Stimulated activated CD4-positive, alpha-beta T cell treated with anti-CD3 and anti-CD28 coated beads, TNF-alpha, amount 100 ng/mL, for 1 hour (primary cell): ENCODE measurements at places on chromosomes 16 and 17.

- DNase-seq = no peak
Observed at GRCh38 chr16:85522842-85523601, 90.1 kb upstream of the GSE1 start.

- DNase-seq = peak; percentile 82
Observed at GRCh38 chr17:48908047-48908843, at the start of gene UBE2Z. UBE2Z (plus strand) TSS chr17:48908407; CDS start chr17:48908504, 97 bp downstream.

DNA sequence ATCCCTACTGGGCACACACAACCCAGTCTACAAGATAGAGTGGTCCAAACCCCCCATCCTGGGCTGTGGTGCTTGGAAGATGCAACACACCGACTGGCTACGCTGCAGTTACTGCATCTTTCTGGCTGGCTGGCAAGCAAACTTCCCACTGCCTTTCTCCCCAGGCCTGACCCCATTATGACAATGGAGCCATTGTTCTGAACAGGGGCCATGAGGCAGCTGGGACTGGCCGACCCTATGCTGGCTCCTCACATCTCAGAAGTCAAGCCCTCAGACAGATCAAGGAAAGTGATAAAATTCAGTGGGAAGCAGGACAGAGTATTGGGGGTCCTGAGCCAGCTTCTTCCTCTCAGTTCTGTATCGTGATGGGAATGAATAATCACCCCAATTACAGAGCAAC is 364.1 kb upstream of the ASIC2 start:
- no peak for DNase-seq

DNA sequence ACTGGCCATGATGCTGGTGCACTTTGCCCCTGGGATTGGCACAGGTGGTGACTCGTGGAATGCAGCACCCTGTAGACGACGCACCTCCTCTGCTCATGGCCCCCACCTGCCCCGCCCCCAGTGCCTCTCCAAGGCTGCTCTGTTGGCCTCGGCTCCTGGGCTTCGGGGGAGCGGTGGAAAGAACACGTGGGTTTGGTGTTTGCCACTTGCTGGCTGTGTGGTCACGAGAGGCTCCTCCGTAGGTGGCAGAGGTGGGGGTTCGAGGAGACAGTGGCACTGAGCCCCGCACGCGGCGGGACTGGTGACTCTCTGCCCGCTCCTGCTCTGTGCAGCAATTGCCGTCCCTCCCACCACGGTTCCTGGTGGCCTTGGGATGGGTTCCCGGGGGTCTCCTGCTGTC is 82.8 kb upstream of the ZNF750 start:
- no peak for DNase-seq

DNA sequence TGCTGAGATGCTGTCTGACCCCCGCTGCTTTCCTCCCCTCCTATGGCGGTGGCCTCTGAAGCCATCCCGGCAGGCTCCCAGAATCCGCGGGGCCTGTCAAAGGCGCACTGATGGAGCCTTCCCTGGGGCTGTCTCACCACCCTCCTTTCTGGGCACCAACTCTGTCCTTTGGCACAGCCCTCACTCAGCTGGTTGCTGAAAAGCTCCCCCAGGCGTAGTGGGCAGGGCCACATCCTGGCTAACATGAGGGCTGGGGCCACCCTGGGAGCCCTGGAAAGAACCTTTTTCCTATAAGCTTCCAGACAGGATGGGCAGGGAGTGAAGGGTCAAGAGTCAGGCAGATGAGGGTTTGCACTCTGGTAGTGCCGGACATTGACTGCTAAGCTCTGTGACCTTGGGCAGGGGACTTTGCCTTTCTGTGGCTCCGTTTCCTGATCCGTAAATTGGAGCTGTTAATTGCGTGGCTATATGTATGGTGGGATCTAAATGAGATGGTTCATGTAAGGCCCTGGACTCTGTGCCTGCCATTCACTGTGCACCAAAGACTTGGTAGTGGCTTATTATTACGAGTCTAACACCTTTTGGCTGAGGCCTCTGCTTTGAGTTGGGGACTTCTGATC is 27.6 kb upstream of the LASP1NB start:
- no peak for DNase-seq

GRCh38 chr17:40086150-40087044 is 14.0 kb downstream of the NR1D1 start:
- no peak for DNase-seq

GRCh38 chr16:85961988-85962915 is 63.3 kb downstream of the IRF8 start:
- no peak for DNase-seq

- DNase-seq = no peak
Observed at GRCh38 chr17:55726440-55726839, 3.8 kb upstream of the TMEM100 start.

- DNase-seq = no peak
Observed at GRCh38 chr17:80922580-80923160, 69.0 kb upstream of the CHMP6 start.

DNA sequence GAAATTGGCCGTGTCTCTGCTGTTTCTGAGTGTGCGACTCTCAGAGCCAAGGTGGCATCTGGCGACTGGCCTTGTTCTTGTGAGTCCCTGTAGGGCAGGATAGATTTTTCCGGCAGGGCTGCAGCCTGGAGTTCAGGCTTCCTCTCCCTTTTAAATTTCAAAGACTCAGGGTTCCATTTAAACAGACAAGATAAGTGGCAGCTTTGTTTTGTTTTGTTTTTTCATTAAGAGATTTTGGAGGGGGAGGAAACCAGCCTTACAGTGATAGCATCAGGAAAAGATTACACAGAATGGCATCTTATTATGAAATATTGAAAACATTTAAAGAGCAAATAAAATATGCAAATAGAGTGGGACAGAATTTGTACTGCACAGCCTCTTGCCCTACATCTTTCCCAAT is 151.3 kb downstream of the RPTOR start:
- DNase-seq = no peak

GRCh38 chr17:83071966-83072562 is 7.3 kb upstream of the METRNL start:
- no peak for DNase-seq

DNA sequence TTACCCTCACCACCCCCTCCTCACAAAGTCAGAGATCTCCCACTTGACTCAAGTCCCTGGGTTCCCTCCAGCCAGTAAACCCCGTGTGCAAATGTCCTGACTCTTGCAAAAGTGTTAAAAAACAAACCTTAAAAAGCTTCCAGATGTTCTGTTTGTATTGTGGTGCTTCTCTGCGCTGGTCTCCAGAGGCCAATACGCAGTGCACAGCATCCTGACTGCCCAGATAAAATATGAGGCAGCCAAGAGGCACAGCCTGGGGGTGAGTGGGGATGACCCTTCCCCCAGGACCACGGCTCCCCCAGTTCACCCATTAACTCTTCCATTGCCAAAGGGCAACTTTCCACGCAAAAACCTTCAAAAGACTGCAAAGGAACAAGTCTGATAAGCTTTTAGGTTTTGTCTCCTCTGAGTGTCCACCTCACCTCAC is 291.8 kb downstream of the SOX9 start:
- DNase-seq = no peak

- DNase-seq = no peak
Observed at GRCh38 chr16:29231244-29231643, 175.3 kb downstream of the NPIPB11 start.

- DNase-seq = no peak
Observed at GRCh38 chr17:80843741-80844156, 147.9 kb upstream of the CHMP6 start.

- DNase-seq = no peak
Observed at GRCh38 chr16:51831595-51832367, 680.7 kb upstream of the SALL1 start.

DNA sequence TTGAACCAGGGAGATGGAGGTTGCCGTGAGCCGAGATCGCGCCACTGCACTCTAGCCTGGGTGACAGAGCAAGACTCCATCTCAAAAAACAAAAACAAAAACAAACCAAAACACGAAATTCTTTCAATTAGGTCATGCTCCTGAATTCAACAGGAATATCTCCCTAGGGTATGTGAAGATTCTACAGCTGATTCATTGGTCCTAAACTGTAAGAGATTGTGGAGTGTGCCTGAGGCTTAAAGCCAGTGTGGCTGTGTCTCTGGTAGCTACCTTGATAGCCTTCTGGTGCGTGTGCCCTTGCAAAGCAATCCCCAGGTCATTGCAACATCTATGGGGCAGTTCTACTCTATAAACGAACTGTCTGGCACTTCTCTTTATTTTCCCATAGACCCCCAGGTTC is 48.4 kb downstream of the USP43 start:
- no peak for DNase-seq

- DNase-seq = no peak
Observed at GRCh38 chr17:54968988-54969332, 395 bp downstream of the STXBP4 start.

- DNase-seq = no peak
Observed at GRCh38 chr16:87431926-87432325, 39.8 kb downstream of the MAP1LC3B start.

DNA sequence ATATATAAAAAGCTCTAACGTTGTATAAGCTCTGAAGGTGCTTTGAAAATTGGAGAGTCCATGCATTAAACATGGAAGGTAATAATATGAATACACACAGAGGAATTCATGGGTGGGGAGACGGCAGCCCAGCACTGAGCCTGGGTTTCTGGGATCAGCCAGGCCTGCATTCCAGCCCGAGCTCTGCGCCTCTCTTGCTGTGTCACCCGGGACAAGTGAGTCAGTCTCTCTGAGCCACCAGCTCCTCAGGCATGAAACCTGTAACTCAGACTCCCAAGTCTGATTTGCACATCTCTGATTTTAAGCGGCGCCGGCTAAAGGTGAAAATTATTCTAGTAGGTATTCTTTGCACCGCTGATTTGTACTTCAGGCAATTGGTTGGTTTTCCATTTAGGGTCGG is 238.8 kb downstream of the MRTFB start:
- no peak for DNase-seq

GRCh38 chr17:573036-573435 is 141.6 kb downstream of the VPS53 start:
- no peak for DNase-seq

DNA sequence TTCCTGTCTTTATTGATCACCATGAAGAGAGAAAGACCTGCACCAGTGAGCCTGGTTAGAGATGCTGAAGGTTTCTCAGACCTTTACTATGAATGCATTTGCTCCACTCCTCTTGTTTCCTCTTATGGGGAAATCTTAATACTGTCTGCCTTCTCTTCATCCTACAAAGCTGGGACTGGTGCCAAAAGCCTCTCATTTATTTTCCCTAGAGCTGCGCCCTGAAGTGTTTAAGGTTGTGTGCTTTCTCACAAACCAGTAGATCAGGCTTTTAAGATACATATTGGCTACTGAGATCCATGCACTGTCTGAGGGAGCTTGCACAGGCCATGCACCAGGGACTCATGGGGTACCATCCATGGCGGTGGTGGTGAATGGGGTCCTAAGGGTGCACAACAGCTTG is 286.1 kb upstream of the PMFBP1 start:
- no peak for DNase-seq

- DNase-seq = no peak
Observed at GRCh38 chr17:31856750-31857149, 2.3 kb downstream of the COPRS start.

DNA sequence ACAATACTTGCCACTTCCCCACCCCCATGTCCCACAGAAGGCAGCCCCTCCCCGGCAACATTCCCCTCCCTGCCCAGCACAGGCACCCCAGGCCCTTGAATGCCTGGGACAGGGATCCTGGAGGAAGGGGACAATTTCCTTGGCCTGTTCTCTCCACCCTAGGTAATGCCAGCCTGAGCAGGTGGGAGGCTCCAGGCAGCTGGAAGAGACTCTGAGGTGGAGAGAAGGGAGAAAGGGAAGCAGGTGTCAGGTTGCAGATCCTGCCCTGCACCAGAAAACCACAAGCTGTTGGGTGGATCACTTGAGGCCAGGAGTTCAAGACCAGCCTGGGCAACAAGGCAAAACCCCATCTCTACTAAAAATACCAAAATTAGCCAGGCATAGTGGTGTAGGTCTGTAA is 8.9 kb downstream of the MPP2 start:
- DNase-seq = no peak

GRCh38 chr16:88764913-88765349 is 20.1 kb downstream of the PIEZO1 start:
- DNase-seq = no peak

DNA sequence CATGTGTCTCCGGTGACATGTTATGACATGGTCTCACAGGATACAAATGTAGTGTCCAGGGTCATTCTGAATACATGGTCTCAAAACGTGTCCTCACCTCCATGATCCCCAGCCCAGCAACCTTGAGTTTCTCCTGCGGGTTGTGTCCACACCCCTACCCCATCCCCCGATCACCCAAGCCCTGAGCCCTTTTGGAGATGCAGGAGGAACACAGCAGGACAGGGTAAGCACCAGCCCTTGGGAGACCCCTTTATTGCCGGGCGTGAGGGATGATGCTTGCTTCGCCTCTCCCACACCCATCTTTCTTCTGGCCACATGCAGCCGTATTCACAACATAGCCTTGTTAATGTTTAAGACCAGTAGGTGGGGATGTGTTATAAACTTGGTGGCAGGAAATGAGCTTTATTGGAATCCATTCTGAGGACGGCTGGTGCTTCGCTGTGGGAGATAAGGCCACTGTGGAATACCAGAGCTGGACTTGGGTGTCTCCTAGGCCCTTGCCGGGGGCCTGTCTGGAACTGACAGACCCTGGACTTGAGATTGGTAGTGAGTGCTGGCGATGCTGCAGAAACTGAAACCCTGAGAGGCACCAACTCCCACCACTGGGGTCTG is 5.5 kb downstream of the TMEM132E start:
- DNase-seq = no peak

DNA sequence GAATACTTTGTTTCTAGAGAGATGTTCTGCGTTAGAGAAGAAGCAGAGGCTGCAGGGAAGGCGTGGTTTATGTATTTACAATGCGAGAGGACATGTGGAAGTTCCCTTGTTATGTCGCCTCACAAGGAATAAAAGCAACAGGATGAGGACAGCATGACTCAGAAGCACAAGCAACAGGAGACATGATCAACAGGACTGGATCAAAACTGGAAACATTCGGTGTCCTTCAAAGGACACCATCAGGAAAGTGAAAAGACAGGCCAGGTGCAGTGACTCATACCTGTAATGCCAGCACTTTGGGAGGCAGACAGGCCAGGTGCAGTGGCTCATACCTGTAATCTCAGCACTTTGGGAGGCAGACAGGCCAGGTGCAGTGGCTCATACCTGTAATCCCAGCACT is 52.6 kb downstream of the CCDC57 start:
- DNase-seq = no peak

- DNase-seq = no peak
Observed at GRCh38 chr17:57706761-57707160, 38.3 kb downstream of the CCDC182 start.

DNA sequence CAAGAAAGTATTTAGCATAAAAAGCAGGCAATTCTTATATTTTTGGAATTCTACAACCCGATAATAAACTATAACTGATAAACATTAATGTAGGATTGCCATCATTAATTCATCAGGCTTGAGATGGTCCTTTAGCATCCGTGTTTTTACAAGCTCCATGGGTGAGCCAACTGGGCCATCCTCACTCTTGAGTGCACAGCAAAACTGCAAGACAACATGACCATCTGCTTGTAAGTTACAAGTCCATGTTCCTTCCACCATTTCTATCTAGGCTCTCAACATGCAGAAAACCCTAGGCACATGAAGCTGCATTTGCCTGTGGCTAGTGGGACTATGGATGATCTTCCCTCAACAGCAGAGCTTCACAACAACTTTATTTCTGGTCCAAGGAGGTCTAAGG is 40.1 kb downstream of the ADAMTS18 start:
- DNase-seq = no peak
